ENCODE measurements at places on chromosomes 5 and 9.

DNA sequence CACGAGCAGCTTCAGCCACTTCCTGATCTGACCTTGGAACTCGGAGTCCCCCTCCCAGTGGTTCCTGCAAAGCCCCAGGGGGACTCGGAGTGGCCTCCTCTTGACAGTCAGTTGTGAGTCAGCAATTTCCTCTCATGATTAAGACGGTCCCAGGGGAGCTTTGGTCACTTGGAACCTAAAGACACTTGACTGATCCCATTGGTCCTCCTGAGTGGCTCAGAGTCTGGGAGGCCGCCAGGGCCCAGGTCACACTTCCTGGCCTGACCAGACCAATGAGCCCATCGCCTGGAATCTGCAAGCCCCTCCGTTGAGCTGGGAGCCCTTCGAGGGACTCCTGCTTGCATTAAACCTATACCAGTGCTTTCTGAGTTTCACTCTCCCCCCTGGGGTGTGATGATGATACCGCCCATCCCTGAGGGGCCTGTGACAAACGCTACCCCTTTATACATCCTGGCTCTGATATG, 29.1 kb downstream of the TSPAN17 start:
- DNase-seq: peak; percentile 60

DNA sequence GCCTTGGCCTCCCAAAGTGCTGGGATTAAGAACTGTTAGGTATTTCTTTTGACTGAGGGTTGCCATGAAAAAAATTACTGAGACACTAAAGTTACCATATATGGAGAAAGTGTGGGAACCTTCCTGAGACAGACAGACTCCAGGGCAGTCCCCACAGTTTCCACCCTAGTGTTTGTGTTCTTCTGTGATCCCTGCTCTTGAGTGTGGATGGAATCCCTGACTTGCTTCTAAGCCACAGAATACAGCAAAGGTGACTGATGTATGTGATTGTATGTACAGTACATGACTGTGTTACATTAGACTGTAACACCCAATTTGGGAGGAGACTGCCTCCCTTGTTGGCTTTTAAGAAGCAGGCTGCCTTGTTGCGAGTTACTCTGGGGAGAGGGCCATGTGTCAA, 24.7 kb upstream of the ADAM19 start:
- DNase-seq: no peak

GRCh38 chr5:134148316-134148715, 28.4 kb downstream of the SKP1 start:
- no peak for DNase-seq

- no peak for DNase-seq
Measured at GRCh38 chr5:105767267-105767666, 1903.5 kb downstream of the EFNA5 start.

DNA sequence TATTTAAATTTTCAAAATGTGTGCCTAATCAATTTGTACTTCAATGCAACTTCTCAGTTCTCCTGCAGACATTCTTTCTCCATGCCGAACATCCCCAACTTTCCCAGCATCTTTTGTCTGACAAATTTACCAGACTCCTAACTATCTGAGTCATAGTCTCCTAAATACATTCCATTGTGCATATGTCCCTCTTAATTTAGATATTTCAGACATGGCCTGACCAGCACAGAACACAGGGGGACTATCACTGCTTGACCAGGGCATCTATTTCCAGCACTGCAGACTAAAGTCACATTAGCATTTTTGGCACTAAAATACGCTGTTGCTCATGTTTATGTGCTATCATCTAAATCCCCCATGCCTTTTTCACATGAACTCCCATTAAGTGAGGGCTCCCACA, 71.9 kb downstream of the ITGA1 start:
- DNase-seq: no peak

DNA sequence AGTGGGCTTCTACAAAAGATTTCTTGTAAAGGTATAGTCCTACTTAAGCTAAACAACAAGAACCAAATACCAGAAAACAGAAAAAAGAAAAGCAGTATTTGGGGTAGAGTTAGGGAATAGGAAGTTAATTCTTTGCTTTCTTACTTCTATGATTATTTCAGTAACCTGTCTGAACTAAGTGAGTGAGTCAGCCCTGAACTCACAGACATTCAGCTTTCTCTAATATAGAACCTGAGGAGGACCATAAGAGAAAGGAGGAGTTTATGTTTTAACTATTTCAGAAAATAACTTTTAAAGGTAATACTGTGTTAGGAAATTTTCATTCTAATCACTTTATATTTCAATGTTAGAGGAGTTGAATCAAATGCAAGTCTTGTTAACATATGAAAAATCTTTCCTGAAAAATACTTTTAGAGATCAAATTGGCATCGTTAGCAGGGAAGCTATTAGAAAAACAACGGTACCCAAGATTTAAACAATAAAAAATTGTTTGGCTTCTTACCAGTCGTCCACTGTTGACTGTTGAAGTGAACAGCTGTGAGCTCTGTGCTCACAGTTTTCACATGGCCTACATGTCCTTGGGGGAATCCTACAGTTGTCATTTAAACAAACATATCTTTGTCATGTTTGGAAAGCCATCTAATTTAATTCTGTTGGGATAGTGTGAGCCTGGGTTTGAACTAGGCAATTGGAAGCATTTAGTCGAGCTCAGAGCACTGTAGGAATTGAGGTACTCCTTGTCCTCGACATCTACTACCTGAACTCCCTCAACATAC, 19.9 kb upstream of the ZFAND5 start:
- DNase-seq: no peak

DNA sequence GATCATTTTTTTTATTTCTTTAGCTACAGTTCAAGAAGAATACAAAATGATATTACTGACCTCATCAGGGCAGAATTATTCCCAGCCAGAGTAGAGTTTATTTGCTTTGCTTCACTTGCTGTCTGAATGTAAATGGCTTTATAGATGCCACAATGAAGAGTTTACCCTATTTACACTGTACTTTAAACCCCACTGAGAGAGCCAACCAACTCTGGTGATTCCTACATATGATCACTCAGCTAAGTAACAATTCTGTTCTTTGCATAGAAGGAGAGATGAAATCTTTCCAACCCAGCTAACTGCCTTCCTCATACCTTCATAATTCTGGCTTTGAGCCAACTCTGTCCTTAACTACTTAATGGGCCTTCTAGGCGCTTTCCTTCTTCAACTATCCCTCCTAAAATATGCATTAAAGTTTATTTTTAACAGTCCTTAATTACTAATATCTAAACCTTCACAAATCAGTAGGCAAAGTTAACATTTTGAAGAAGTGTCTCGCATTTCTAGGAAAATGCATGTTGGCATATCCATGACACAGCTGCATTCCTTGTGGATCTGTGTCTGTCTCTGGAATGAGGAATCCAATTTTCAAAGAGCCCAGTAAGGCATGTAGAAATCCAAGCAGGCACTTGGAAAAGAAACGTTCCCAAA, 284.8 kb upstream of the GRAMD2B start:
- no peak for DNase-seq

DNA sequence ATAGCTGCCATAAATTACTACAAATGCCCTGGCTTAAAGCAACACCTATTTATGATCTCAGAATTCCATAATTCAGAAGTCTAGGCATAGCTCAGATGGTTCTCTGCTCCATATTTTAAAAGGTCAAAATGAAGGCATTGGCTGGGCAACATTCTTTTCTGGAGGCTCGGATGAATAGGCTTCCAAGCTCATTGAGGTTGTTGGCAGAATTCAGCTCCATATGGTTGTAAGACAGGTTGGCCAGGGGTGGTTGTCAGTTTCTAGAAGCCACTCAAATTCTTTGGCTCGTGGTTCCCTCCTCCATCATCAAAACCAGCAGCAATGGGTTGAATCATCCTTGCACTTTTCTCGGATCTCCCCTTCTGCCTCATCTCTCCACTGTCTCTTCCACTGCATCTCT, 49.4 kb downstream of the TGFBR1 start:
- no peak for DNase-seq

DNA sequence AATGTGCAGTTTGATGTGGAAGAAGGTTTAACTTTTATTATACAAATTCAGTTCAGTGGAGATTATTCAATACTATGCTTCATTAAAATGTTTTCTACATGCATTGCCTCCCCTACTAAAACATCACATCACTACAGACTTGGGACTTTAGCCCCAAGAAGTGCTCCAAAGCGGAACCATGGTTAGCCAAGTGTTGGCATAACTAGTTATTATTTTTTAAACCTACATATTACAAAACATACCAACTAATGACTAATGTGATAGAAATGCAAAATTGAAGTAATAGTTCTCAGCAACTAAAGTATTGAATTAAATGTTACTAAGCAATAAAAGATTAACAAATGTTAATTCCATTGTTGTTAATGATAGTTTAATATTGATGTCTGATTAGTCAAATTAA, 74.5 kb downstream of the XRCC4 start:
- no peak for DNase-seq

GRCh38 chr5:157902449-157903116, 43.6 kb upstream of the CLINT1 start:
- no peak for DNase-seq

GRCh38 chr5:154329062-154329461, 116.7 kb upstream of the SAP30L start:
- DNase-seq: no peak

DNA sequence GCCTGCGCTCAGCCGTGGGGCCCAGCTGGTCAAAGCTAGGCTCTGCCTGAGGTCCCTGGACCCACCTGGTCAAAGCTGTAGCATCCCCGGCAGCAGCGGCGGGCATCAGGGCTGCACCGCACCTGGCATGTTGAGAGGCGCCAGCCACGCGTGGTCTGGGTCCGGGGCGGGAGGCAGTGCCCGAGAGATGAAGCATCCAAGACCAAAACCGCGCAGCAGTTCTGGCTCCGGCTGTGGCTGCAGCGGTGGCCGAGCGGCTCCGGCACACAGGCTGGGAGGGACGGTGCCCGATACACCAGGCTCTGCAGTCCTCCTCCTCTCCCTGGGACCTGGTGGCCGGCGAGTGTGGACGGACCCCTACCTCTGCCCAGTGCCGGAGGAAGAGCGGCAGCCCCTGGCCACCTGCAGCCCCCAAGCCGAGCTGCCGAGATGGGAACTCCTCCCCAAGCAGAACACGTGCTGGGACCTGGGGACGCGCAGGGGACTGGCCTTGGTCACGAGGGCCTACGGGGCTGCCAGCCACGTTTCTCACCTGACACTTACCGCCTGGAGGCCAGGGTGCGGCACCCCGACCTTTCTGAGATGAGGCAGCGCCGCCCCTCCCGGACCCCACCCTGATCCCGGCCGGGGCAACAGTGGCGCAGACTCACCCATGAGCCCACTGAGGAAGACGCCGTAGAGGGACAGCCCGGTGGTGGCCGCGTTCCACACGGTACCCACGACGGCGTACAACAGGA, 33.0 kb downstream of the SLC9A3 start:
- no peak for DNase-seq

GRCh38 chr5:121299153-121299552, 552.5 kb upstream of the FTMT start:
- DNase-seq: no peak

DNA sequence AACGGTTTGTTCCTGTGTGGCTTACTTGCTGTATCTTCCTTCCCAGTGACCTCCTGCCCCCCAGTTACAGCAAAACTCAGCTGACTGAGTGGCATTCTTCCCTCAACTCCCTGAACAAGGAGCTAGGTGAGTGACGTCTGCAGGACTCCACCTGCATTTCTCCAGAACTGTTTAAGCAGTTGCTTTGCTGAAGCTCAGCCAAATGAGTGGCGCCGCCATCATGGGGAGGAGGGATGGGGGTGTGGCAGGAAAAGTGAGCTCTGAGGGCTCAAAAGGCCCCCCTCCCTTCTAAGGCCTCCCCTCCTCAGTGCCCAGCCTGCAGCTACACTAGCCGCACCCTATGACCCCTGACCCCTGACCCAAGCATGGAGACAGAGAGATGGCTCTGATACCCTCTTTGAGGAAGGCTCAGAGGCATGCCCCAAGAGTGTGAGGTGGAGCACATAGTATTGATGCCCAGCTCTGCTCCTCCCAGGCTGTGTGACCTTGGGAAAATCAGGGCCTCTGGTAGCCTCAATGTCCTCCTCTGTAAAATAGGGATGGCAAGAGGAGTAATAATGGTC, 12.7 kb downstream of the CCDC180 start:
- no peak for DNase-seq

DNA sequence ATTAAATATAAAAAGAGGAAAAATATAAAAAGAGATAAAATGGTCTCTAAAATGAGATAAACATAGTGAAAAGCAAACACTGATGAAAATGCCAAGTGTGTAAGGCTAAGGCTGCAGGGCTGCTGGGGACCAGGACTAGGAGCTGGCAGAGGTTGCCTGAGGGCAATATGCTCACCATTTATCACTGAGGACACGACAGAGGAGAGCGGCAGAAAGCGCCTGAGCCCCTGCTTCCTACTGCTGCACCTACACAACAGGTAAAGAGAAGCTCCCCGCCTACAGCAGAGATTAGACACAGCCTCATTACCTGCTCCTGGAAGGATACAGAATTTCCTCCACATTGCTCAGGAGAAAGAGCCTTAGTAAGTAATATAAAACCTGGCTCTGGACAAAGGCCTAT, 70.7 kb upstream of the PPP1R2B start:
- DNase-seq: no peak

- DNase-seq: no peak
Measured at GRCh38 chr5:125112196-125112595, 365.8 kb upstream of the ZNF608 start.

DNA sequence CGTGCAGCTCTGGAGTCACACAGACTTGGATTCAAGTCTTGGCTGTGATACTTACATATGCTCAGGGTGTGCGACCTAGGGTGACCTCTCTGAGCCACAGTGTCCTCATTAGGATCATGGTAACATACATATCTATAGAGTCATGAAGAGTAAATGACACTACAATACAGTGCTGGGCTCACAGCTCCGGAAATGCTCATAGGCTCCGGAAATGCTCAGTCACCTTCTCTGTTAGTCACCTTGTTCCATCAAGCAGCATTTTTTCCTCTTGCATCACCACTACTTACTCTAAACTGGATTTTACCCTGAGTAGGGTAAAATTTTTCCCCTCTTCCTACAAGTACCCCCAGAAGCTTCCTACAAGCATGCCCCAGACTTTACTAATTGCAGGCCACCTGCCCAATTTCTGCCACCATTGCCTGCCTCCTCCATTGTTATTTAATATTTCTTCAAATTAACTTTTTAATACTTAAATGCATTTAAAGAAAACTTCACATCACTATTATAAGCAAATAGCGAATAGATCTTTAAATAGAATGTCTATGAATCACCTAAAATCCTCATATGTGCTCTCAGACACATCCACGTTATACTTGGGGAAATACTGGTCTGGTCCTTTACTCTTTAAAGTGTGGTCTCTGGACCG, 147.6 kb upstream of the SPRY4 start:
- no peak for DNase-seq

GRCh38 chr9:125852386-125852785, 105.2 kb downstream of the PBX3 start:
- DNase-seq: no peak

All from GM10248 (cell line).